CD4-positive, alpha-beta memory T cell (primary cell): ENCODE measurements at places on chromosomes 4 and X.

DNA sequence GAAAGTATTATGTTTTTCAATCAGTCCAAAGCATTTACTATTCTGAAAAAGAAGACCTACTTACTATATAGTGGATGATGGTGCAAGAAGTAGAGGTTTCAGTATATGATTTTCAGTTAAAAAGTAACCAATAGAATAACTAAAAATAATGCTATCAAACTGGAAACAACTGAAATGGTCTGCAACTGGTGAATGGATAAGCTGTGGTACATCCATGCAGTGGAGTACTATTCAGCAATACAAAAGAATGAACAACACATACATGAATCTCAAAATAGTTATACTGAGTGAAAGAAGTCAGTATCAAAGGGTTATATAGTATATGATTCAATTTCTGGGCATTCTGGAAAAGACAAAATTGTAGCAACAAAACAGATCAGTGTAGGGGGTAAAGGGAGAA is 55.9 kb downstream of the PLAC1 start:
- H3K27ac ChIP-seq: no peak overlapping the region
- no peaks in the 10 kb centered on the region for H3K36me3 ChIP-seq
- no peak for DNase-seq
- no peak overlapping the region for H3K4me3 ChIP-seq

GRCh38 chr4:1624519-1624910 is 59.6 kb downstream of the FAM53A start:
- no peak for DNase-seq
- H3K4me1 ChIP-seq: peaks cover 6% of the 10 kb centered on the region
- H3K27ac ChIP-seq: no peak overlapping the region

GRCh38 chrX:20500171-20500865 is 233.6 kb upstream of the RPS6KA3 start:
- DNase-seq: peak; percentile 7
- H3K4me1 ChIP-seq: peaks cover 8% of the 10 kb centered on the region
- H3K4me3 ChIP-seq: no peak overlapping the region

DNA sequence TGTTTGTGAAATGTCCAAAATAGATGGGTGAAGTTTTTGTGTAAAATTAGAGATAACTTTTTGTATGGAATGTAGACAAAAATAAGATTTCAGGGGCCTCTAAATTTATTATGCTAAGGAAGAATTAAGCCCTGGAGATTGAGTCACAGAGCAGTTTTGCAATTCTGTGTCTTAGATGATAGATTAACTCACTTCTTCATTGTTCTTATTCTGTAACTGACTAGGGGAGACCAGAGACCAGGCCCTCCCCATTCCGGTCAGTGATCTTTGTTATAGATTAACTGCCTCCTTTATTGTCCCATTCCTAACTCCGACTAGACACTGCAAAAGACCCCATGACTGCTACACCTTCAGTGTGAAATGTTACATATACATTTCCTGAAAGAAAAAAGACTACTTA is 238.4 kb upstream of the TAPT1 start:
- DNase-seq: no peak
- no peaks in the 10 kb centered on the region for H3K36me3 ChIP-seq
- no peaks in the 10 kb centered on the region for H3K27me3 ChIP-seq
- H3K4me3 ChIP-seq: no peak overlapping the region
- H3K4me1 ChIP-seq: no peaks in the 10 kb centered on the region

GRCh38 chrX:7088968-7089615 is 58.4 kb upstream of the STS start:
- no peaks in the 10 kb centered on the region for H3K36me3 ChIP-seq
- H3K4me3 ChIP-seq: no peak overlapping the region
- no peak overlapping the region for H3K27ac ChIP-seq
- DNase-seq: peak; percentile 26
- no peaks in the 10 kb centered on the region for H3K27me3 ChIP-seq
- peaks cover 32% of the 10 kb centered on the region for H3K4me1 ChIP-seq

DNA sequence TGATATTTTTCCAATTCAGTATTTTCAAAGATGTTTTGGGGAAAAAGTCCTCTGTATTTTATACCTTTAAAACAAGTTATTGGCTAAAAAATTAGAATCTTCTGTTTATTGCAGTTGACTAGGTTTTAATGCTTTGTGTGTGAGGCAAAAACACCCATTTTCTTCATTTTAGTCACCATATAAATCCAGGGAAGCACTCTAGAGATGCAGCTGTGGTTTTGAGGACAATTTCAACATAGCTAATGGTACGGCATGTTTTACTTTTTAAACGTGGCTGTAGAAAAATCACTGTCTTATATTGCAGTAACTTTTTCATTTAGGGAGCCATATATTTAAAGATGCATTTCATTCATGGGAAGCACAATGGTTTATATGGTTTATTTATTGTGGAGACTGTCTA is 129.1 kb upstream of the PITX2 start:
- no peak overlapping the region for H3K27ac ChIP-seq
- H3K27me3 ChIP-seq: no peaks in the 10 kb centered on the region
- H3K36me3 ChIP-seq: no peaks in the 10 kb centered on the region
- H3K4me3 ChIP-seq: no peak overlapping the region

DNA sequence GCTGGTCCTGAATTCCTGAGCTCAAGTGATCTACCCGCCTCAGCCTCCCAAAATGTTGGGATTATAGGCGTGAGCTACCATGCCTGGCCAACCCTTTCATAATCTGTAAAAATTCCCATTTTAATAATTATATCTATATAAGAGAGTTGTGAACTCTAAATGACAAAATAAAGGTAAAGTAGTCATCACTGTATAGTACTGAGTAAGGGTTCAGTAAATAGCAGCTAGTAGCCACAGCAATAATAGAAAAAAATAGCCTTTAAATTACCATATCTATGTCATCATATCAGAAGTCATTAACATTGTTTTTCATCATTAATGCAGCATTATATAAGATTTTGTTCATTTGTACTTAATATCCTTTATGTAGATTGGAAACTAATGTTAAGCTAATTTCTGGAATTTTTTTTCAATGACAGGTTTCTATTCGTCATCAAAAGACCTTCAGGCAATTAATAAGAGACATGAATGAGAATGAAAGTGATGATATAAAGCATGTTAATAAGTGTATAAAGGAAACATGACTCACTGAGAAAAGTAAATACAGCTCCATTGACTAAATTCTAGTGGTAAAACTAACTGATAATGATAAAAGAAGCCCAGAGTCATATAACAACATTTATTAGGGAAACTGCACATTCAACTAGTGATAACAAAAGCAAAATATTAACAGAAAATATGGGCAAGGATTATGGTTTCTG is 85.9 kb upstream of the UGT8 start:
- H3K27me3 ChIP-seq: no peaks in the 10 kb centered on the region
- H3K36me3 ChIP-seq: no peaks in the 10 kb centered on the region
- H3K4me3 ChIP-seq: no peak overlapping the region
- H3K4me1 ChIP-seq: no peaks in the 10 kb centered on the region
- no peak overlapping the region for H3K27ac ChIP-seq

DNA sequence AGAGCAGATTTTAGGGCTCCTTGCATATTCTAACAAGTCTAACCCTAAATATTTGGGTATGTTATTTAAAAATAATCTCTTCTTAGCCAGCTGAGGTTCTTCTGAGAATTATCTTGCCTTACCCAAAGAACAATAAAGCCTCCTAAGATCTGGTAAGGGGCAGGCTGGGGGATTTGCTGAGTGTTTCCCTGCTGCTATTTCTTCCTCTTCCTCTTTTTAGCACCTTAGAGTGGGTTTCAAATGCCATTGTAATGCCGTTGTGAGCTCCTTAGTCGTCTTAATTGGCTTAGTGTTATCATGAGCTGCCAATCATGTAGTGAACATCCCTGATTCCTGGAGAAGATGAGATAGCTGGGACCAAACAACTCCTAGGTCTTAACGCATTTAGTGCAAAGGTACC is 15.4 kb downstream of the STOX2 start:
- no peaks in the 10 kb centered on the region for H3K4me1 ChIP-seq
- no peaks in the 10 kb centered on the region for H3K27me3 ChIP-seq
- no peak overlapping the region for H3K4me3 ChIP-seq
- no peaks in the 10 kb centered on the region for H3K36me3 ChIP-seq

GRCh38 chr4:168221301-168221700 is 97.3 kb downstream of the DDX60 start:
- H3K4me1 ChIP-seq: no peaks in the 10 kb centered on the region
- no peak for DNase-seq
- H3K27me3 ChIP-seq: no peaks in the 10 kb centered on the region
- H3K27ac ChIP-seq: no peak overlapping the region

GRCh38 chr4:25727711-25728493 is 72.3 kb downstream of the SLC34A2 start:
- no peak overlapping the region for H3K4me3 ChIP-seq
- H3K27ac ChIP-seq: no peak overlapping the region
- H3K27me3 ChIP-seq: no peaks in the 10 kb centered on the region
- no peaks in the 10 kb centered on the region for H3K36me3 ChIP-seq
- DNase-seq: no peak
